Neuronal stem cell (in vitro differentiated cells): ENCODE measurements at places on chromosomes 7 and 10.

DNA sequence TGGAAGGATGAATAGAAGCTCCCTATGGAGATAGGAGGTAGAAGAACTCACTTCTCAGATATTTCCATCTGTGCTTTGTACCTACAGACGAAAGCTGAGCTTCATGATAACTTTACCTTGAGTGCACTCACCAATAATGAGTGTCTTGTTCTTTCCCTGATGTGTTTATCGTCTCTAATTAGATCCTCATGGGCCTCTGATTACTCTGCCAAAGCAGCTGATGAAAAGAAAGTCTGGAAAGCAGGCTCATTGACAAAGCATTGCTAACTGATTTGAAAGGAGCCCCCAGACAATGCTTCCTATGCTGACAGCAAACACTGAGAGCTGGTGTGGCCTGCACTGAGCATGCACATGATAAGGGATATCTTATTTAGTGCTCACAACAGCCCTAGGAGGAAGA, 183.9 kb upstream of the GHITM start:
- no peaks in the 10 kb centered on the region for H3K4me1 ChIP-seq
- H3K27ac ChIP-seq: no peak overlapping the region
- H3K4me3 ChIP-seq: no peak overlapping the region
- H3K27me3 ChIP-seq: no peaks in the 10 kb centered on the region

- no peaks in the 10 kb centered on the region for H3K4me1 ChIP-seq
- H3K27me3 ChIP-seq: no peaks in the 10 kb centered on the region
- no peak overlapping the region for H3K4me3 ChIP-seq
- H3K36me3 ChIP-seq: no peaks in the 10 kb centered on the region
- DNase-seq: no peak
Observed at GRCh38 chr7:132980402-132980801, 101.5 kb downstream of the CHCHD3 start.

DNA sequence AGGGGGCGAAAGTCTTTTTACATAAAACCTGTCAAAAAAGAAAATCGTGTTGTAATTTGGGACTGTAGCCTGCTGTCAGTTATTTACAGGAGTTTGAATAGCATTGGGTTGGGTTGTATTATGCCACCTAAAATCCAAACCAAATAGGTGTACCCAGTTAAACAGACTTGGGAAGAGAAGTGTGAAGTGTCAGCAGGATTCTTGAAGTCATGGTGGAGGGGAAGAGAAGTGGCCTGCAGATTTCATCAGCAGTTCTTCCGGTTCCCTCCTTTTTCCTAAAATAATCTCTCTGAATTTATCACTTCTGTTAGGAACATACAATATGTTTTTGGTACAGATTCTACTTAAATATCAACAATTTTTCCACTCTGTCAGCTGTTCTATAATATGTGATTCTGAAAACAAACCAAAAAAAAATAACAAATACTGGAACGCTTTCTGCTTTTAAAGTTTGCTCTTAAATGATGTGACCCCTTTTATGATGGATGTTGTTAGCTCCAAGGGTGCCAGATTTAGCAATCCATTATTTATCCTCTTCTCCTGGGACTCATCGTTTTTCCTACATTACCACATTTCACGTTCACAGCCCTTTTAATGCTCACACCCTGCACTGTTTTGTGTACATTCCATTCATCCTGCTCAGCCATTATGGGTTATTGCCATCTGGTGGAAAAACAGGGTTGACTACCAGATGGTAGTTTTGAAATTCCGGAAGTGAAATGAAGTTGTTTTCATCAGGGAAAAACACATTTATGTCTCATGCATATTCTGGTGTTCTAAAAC, 18.7 kb upstream of the ARHGAP12 start:
- no peak overlapping the region for H3K4me3 ChIP-seq
- H3K27ac ChIP-seq: no peak overlapping the region
- peaks cover 8% of the 10 kb centered on the region for H3K4me1 ChIP-seq
- H3K27me3 ChIP-seq: no peaks in the 10 kb centered on the region

DNA sequence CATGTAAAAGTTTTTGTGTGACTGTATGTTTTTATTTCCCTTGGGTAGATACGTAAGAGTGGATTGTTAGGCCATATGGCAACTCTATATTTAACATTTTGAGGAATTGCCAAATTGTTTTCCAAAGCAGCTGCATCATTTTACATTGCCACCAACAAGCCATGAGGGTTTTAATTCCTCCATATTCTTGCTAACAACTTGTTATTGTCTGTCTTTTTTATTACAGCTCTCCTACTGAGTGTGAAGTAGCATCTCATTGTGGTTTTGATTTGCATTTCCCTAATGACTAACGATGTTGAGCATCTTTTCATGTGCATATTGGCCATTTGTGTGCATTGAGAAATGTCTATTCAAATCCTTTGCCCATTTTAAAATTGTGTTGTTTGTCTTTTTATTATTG, 94.9 kb downstream of the CARD11 start:
- H3K4me3 ChIP-seq: no peak overlapping the region
- H3K36me3 ChIP-seq: no peaks in the 10 kb centered on the region
- DNase-seq: no peak
- H3K27ac ChIP-seq: no peak overlapping the region

DNA sequence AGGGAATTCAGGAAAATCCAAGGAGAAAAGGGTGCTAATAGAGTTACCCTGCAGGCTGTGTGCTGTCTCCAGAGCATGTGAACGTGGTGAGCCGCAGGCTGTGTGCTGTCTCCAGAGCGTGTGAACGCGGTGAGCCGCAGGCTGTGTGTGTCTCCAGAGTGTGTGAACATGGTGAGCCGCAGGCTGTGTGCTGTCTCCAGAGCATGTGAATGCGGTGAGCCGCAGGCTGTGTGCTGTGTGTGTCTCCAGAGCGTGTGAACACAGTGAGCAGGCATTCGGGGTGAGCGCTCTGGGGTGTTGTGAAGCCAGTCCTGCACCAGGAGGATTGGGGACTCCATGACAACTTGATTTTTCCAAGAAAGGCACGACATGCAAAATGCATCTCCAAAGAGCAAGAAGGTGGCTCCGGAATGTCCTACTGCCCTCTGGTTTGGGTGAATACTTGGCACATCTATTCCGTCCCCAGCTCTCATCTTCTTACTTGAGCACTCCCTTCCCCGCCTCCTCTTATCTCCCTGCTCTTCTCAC, 407.9 kb upstream of the SHH start:
- no peak overlapping the region for H3K4me3 ChIP-seq
- no peak overlapping the region for H3K27ac ChIP-seq
- H3K27me3 ChIP-seq: no peaks in the 10 kb centered on the region
- DNase-seq: no peak

DNA sequence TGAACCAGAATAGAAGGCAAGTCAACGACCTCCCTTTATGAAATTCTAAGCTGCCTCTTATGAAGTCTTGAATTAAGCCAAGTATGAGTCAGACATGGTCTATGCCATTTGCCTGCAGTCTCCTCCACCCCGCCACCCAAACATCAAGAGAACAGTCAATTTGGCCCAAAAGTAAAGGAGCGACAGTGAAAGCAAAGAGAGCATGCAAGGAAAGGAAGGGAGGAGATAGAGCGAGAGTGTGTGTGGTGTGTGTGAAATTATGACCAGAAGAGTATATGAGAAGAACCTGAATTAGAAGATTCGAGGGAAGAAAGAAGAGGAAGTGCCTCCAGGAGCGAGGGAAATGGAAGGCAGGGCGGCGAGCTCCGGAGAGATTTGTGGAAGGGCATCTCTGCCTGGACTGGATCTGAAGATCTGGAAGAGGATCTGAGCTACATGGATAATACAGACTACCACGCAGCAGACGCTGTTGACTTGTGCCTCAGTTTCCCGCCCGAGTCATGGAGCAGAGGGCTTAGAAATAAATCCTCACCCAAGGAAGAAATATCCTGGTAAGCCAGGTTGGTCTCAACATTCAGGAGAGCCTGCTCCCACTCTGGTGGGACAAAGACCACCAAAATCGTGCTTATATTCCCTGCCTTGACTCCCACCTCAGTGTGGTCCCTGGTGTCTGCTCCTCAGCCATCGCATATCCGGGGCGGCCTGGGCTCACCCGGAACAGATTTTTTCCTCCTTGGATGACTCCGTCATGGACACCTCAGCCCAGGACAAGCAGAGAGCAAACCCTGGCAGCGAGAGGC, 459 bp downstream of the ZDHHC6 start:
- no peak overlapping the region for H3K27ac ChIP-seq
- peaks cover 3% of the 10 kb centered on the region for H3K4me1 ChIP-seq
- H3K27me3 ChIP-seq: no peaks in the 10 kb centered on the region
- peaks cover 7% of the 10 kb centered on the region for H3K36me3 ChIP-seq
- peak overlapping the region; percentile 71 for H3K4me3 ChIP-seq

GRCh38 chr10:70559861-70560260, 42.7 kb downstream of the PRF1 start:
- no peaks in the 10 kb centered on the region for H3K4me1 ChIP-seq
- DNase-seq: no peak
- H3K36me3 ChIP-seq: no peaks in the 10 kb centered on the region
- no peaks in the 10 kb centered on the region for H3K27me3 ChIP-seq

- H3K27me3 ChIP-seq: no peaks in the 10 kb centered on the region
- no peaks in the 10 kb centered on the region for H3K4me1 ChIP-seq
- no peaks in the 10 kb centered on the region for H3K36me3 ChIP-seq
- H3K4me3 ChIP-seq: no peak overlapping the region
- DNase-seq: no peak
Observed at GRCh38 chr10:49139028-49139845, 5.4 kb upstream of the FAM170B start.

DNA sequence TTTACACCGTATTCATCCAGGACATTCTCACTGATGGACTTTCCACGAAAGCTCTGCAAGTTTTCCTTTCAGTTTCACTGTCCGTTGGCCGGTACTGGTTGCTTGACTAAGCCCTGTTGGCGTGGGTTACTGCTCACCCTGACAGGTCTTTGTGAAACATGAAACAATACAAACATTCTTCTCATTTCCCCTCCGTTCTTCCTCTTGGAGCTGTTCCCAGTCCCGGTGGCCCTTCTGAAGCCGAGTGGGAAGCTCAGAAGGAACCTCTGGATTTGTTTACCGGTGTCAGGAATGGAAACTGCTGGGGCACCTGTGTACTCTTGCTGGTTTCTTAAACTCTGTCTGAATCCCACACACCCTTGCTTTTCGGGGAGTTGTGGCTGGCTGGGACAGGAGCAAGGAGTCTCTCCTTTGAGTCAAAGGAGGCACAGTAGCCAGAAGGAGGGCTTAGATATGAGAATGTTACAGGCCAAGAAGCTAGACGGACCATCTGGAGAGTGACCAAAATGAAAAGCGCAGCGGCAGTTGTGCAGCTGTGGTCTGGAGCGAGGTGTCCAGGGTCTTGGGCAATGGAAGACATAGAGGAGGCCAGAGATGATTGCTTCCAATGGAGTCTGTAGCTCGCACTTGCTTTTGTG, 45.7 kb downstream of the LYZL2 start:
- no peaks in the 10 kb centered on the region for H3K36me3 ChIP-seq
- no peak overlapping the region for H3K27ac ChIP-seq
- H3K27me3 ChIP-seq: no peaks in the 10 kb centered on the region
- peaks cover 9% of the 10 kb centered on the region for H3K4me1 ChIP-seq
- H3K4me3 ChIP-seq: no peak overlapping the region
- no peak for DNase-seq

DNA sequence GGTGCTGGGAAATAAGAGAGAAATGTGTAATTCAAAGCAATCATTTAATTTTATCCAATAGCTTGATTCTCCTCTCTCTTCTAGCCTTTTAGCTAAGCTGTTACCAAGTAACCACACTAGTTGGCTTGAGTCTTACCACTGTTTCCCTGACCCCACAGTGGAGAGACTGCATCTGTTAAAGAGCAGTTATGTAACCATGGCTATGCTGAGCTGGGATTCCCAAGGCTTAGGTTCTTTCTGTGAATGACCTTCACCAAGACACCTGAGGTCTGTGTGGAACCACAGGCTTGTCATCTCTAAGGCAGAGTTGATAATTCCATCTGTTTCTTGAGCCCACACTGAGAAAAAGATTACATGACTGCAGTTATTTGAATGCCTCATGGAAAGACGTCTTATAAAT, 47.7 kb upstream of the ATRNL1 start:
- no peak overlapping the region for H3K4me3 ChIP-seq
- DNase-seq: no peak
- H3K4me1 ChIP-seq: peaks cover 3% of the 10 kb centered on the region
- no peak overlapping the region for H3K27ac ChIP-seq
- H3K36me3 ChIP-seq: no peaks in the 10 kb centered on the region
- H3K27me3 ChIP-seq: no peaks in the 10 kb centered on the region

GRCh38 chr7:132815696-132816311, 239.5 kb upstream of the PLXNA4 start:
- H3K4me3 ChIP-seq: no peak overlapping the region
- no peak for DNase-seq
- H3K4me1 ChIP-seq: no peaks in the 10 kb centered on the region
- no peak overlapping the region for H3K27ac ChIP-seq
- no peaks in the 10 kb centered on the region for H3K36me3 ChIP-seq

DNA sequence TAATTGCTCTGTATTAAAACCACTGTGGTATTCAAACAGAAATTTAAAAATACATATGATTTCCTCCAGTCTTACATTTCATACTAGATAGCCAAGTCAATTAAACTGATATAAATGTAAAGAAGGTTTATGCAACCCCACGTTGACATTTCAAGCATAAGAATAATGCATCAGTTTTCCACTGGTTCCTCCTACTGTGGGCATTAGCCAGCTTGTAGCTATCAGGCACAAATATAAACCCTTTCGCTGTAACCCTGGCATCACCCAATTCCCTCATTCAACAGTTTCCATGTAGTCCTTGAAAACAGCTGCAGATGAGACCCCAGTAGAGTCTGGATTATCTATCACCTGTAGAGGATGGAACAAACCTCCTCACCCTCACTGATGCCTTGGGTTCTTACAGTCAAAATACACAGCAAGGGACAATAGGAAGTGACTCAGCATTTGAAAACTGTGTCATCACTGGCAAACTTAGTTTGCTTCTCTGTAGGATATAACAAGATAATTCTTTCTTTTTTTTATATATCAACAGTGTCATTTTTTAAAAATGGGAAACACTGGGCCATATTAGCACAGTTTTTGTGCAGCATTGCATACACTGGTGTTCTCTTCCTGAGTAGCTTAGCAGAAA, 113.0 kb downstream of the PDE1C start:
- no peaks in the 10 kb centered on the region for H3K27me3 ChIP-seq
- DNase-seq: no peak
- no peaks in the 10 kb centered on the region for H3K36me3 ChIP-seq
- no peak overlapping the region for H3K27ac ChIP-seq
- no peak overlapping the region for H3K4me3 ChIP-seq

GRCh38 chr7:50667789-50668226, 102.6 kb upstream of the DDC start:
- H3K4me3 ChIP-seq: no peak overlapping the region
- H3K4me1 ChIP-seq: no peaks in the 10 kb centered on the region
- no peak for DNase-seq
- peaks cover 95% of the 10 kb centered on the region for H3K36me3 ChIP-seq
- H3K27me3 ChIP-seq: no peaks in the 10 kb centered on the region
